ENCODE measurements at places on chromosomes 5 and 9.

- DNase-seq, result peak; percentile 33
These were observed 616 bp downstream of the RNF130 start for GRCh38 chr5:180070756-180071530.

GRCh38 chr5:157545610-157546310, 29.8 kb downstream of the ADAM19 start:
- no peak for DNase-seq

DNA sequence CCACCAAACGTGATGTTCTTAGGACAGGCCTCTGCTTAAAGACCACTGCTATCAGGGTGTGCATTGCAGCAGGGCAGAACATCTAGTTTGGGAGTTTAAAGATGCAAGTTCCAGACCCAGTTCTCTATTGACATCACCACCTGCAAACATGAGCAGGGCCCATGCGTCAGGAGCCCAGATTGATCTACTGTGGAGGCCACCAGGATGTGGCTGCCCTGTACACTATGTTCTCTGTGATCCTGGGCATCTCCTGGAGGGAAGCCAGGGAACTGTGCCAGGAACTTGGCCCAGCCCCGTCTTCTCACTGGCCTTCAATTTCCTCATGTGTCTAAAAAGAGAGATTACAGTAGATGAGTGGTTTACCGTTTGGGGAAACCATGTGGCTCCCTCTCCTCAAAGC, 87.1 kb downstream of the PDE6A start:
- DNase-seq, result no peak

DNA sequence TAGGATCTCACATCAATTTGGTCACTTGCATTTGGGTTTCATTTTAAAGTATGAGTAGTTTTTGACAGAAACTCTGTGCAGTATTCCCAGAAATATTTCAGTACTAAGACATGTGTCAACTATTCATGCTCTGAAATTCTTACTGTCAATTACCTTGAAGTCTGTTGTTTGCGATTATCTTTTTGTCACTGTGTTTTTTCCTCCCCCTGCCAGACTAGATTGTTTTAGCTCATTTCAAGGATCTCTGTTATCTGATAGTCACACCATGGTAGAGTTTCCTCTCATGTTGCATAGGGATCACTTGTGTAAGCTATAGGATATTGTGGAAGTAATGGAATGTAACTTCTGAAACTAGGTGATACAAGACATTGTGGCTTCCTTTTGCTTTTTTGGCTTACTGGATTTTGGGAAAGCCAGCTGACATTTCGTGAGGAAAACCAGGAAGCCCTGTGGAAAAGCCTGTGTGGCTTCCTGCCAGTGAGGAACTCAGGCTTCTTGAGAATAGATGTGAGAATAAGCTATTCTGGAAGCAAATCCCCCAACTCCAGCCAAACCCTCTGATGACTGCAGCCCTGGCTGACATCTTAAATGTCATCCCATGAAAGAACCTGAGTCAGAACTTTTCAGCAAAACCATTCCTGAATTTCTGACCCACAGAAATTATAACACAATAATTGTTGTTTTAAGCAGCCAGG, 122.2 kb downstream of the FGF10 start:
- DNase-seq, result no peak

GRCh38 chr9:130936285-130937117, 2.5 kb downstream of the FIBCD1 start:
- DNase-seq, result peak; percentile 58

DNA sequence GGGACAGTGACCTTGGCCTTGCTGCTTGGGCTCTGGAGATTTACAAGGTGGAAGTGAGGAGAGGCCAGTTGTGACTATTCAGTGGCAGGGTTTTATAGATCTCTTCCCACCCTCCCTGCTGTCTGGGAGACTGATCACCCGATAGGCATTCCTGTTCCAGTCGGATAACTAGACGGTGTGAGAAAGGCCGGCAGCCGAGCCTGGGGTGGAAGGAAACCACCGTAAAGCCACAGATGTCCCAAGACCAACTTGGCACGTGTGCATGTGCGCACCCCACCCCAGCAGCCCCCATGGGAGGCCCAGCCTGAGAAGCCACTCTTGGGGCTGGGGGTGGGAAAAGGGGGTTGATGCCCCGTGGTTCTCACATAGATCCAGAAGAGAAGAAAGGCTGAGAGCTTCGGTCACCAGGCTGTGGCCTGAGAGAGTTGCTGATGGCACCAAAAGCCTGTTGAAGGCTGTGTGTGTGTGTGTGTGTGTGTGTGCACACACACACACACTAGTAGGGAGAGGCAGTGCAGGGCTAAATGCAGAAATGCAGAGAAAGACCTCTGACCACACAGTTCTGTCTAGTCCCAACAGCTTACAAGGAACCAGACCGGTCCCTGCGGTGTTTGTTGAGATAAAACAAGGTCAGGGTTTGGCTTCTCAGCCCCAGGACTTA, 225.8 kb downstream of the FANCC start:
- peak; percentile 45 for DNase-seq

GRCh38 chr5:36777105-36777757, 99.3 kb upstream of the NIPBL start:
- peak; percentile 37 for DNase-seq

- DNase-seq, result no peak
These were observed 1486.8 kb upstream of the C9orf72 start for GRCh38 chr9:29060041-29060440.

DNA sequence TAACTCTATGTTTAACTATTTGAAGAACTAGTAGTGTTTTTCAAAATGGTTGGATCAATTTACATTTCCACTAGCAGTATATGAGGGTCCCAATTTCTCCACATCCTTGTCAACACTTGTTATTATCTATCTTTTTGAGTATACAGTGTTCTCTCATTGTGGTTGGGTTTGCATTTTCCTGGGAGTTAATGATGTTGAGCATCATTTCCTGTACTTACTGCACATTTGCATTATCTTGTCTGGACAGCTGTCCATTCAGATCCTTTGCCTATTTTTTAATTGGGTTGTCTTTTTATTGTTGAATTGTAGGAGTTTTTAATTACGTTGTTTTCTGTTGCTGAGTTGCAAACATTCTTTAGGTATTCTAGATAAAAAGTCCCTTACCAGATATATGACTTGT, 103.4 kb upstream of the LRRTM2 start:
- no peak for DNase-seq

DNA sequence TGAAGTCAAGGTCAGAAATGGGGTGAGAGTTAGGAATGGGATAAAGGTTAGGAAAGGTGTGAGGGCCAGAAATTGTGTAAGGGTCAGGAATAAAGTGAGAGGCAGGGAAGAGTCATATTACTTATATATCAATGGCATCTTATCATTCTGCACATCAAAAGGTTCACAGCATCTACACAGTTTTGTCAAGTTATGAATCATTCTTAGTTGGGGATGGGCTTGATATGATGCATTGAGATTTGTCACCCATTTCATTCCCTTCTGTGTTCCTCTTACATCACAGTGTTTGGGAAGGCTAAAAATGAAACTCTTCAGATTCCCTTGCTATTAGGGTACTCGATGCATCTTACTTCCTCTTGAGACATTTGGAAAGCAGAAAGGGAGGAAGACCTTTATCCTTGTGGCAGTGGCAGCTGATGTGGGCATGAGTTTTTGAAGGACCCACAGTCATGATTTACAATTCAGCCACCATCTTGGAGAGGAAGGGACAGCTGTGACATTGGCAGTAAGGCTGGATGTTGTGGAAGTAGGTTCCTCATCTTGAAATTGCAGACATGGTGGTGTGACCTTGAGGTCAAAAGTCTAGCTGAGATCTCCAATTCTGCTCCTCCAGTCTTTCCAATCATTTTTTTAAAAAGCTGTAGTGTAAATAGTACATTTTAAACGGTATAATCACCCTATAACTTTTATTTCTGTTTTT, 24.2 kb upstream of the NPR3 start:
- DNase-seq, result no peak

DNA sequence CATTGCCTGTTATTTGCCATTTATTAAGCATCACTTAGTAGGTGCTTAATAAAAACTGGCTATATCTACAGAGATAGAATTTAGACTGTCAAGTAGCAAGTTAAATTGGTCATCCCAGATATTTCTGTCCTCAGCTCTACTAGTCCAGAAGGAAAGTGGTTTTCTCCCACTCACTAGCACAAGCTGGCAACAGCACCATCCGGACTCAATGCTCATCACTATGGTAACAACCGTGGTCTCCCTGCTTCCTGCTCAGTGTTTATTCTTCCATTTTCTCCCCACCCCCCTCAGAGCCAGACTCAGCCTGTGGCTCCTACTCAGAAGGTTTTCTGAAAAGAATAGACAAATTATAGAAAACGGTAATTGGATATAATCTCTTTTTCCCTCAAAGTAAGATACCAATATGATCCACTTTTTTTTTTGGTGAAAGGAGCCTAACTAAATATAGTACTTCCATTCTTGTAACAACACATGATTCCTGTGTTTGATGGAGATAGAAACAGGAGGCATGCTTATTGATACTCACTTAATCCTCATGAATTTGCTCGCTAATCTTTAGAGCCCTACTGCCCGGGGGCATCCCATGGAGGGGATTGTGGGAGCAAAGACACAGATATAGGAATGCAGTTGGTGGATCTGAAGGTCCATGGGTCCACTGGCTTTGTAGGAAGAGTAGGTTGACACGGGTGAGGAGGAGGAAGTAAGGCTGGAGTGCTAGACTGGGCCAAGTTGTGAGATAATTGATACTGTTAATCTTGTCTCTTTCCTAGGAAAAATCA, 191.4 kb downstream of the MAN2A1 start:
- no peak for DNase-seq
